Stimulated activated naive CD4-positive, alpha-beta T cell treated with Interleukin-2 at 50 U/mL for 16 hours (primary cell): ENCODE measurements at places on chromosomes 5 and 9.

DNA sequence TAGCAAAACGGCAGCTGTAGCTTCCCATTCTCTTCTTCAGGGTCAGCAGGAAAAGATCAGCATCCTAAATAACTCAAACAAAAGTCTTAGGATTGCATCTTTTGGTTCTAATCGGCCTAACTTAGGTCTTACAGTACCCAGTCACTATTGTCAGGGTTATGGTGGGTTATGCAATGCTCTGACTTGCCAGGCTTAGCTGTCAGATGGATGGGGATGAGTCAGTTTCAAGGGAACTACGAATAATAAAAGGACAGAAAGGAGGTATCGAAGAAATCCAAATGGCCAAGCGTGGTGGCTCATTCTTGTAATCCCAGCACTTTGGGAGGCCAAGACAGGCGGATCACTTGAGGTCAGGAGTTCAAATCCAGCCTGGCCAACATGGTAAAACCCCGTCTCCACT lies 46.5 kb downstream of the PPP1R2B start:
- DNase-seq: no peak

GRCh38 chr5:135439231-135440205 lies 7.6 kb downstream of the DCANP1 start:
- DNase-seq: no peak

DNA sequence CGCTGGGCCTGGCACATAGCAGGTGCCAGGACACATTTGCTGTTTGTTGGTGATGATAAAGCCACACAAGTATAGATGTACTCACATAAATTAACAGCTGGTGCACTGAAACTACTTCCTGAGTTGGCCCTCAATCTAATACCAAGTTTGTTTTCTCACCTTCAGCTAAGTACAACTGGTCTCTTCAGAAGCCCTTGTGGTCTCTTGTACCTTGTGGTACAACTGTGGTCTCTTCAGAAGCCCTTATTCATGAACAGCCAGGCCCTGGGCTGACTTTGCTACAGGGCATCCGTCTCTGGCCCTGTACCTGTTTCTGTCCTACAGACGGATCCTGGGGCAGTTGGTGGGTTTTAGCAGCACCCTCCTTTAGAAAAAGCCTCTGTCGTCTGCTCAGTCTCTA lies 81.5 kb downstream of the DAB2IP start:
- no peak for DNase-seq

- DNase-seq: no peak
Measured at GRCh38 chr5:139695178-139695573, 47.0 kb downstream of the CXXC5 start.

- no peak for DNase-seq
Measured at GRCh38 chr9:33241298-33241697, 1.3 kb downstream of the SPINK4 start.

- DNase-seq: no peak
Measured at GRCh38 chr5:72067682-72068470, 39.4 kb upstream of the MAP1B start.

DNA sequence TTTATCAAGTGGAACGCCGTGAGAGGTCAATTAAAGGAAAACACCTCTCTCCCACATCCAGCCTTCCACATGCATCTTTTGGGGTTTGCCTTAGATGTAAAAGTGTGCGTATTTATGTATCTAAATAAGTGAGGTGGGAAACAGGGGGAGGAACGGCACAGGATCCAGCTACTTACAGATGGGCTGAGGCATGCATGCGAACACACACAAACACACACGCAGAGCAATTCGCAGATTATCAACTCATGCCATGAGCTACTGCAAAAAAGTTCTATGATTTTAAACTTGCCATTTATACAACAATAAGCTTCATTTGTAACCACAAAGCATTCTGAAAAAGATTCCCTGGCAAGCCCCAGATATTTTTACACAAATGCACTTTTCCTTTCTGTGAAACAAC lies 242.1 kb downstream of the BNC2 start:
- no peak for DNase-seq

GRCh38 chr9:1120500-1121165 lies 70.5 kb downstream of the DMRT2 start:
- no peak for DNase-seq

DNA sequence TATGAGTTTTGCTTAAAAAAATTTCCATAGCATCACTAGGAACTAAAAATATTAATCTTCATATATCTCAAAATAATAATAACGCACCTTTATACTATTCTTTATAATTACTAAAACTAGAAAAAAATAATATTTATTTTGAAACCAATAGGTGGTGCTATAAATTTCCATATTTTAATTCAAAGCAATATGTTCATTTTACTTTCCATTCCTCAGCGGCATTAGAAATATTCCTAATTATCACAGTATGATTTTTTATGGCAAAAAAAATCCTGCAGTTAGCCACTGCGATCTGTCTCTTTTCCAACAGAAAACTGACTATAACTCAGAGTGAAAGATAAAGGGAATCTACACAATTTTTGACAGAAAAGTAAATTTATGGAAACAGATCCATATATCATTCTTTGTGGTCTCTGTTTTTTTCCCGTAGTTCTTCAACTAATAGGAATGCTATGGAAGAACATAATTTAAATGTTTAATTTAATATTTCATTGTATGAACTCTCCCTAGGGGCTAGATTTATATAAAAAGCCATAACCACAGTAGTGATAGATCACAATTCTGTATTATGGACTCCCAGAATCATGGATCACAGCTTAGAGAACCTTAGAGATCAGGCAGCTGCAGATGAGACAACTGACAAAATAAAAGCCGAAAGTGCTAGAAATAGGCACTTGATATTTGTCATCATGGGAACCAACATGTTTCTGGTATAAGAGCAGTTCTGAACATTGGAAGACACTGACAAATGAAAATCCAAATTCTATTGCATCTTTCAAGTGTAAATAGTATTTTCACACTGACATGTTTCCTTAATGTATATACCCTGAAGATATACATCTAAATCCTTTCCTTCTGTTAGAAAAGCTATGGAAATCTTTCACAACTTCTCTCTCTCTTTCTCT lies 167.7 kb upstream of the MPDZ start:
- no peak for DNase-seq

- no peak for DNase-seq
Measured at GRCh38 chr5:133041910-133042309, 9.9 kb upstream of the HSPA4 start.

GRCh38 chr5:154498591-154498990 lies 20.6 kb upstream of the HAND1 start:
- no peak for DNase-seq

DNA sequence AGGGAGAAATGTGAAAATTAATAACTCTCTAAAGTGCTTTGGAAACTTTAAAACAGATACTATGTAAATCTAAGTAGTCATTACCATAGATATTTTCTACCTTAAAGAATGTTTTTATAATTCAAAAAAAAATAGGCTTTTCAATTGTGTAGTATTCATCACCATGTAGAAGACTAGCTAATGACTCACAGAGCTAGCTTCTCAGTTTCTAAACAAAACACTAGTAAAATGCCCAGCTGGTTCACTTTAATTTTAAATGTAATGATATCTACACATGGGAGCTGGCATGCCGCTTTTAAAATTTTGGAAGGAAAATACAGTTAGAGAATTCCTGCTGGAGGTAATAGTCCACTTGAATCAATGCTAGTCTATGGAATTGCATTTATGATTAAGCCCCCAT lies 509.8 kb downstream of the CSNK1G3 start:
- no peak for DNase-seq
